HS-27A (cell line): ENCODE measurements at places on chromosomes 11 and 22.
A peak's percentile ranks its signal among the peaks of the same experiment; 100 is the strongest.

DNA sequence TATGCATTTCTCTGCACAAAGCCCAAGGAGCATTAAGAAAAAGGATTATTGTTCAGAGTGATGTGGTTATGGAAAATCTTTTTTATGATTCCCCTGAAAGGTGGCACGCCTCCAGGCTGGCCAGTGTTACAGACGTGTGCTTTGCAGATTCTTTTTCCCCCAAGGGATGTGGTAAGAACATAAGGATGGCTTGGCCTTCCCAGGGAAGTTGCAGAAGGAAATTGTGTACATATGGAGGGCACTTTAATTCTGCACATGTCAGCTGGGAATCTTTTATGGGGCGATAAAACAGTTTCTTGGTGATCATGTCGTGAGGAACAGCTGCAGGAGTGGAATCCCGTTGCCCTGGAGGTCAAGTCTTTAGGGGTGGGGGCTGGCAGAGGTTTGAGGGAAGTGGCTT is 9.7 kb downstream of the SMARCB1 start:
- DNase-seq = no peak

GRCh38 chr22:27480487-27480886 is 321.1 kb downstream of the MN1 start:
- no peak for DNase-seq

- DNase-seq = no peak
Observed at GRCh38 chr22:26295563-26296126, 126.4 kb downstream of the SEZ6L start.

DNA sequence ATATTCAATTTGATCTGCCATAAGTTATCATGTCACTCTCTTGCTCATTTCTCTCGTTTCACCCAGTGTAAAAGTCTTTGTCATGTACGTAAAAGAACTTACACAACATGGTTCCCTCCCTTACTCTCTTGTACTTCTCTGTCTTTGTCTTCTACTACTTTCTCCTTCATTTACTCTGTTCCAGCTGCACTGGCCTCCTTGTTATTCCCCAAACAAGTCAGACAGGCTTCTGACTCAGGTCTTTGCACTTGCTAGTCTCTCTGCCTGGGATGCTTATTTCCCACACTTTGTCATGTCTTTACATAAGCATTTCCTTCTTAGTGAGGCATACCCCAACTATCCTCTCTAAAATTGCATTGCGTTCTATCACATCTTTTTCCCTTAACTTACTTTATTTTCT is 117.3 kb downstream of the CYP2R1 start:
- no peak for DNase-seq

- DNase-seq = no peak
Observed at GRCh38 chr22:30262917-30263741, 3.5 kb downstream of the OSM start.

- DNase-seq = no peak
Observed at GRCh38 chr11:2462986-2463765, 18.4 kb downstream of the KCNQ1 start.

DNA sequence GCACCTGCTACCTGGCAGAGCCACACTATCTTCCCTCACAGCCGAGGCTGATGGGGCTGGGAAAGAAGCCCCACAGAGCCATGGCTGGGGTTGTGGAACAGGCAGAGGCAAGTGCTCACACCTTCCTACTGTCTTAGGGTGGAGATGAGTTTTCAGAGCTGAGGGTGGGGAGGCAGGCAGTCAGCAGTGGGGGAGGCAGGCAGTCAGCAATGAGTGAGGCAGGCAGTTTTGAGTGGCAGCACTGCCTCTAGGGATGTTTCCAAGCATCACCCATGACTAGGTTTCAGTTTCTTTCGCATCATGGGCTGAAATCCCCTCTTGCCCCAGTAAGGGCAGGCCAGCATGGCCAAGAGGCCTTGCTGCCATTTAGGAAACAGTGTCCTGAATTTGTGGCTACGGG is 41.6 kb upstream of the NTM start:
- no peak for DNase-seq

GRCh38 chr11:28834877-28835276 is 726.7 kb downstream of the METTL15 start:
- DNase-seq = peak; percentile 92

DNA sequence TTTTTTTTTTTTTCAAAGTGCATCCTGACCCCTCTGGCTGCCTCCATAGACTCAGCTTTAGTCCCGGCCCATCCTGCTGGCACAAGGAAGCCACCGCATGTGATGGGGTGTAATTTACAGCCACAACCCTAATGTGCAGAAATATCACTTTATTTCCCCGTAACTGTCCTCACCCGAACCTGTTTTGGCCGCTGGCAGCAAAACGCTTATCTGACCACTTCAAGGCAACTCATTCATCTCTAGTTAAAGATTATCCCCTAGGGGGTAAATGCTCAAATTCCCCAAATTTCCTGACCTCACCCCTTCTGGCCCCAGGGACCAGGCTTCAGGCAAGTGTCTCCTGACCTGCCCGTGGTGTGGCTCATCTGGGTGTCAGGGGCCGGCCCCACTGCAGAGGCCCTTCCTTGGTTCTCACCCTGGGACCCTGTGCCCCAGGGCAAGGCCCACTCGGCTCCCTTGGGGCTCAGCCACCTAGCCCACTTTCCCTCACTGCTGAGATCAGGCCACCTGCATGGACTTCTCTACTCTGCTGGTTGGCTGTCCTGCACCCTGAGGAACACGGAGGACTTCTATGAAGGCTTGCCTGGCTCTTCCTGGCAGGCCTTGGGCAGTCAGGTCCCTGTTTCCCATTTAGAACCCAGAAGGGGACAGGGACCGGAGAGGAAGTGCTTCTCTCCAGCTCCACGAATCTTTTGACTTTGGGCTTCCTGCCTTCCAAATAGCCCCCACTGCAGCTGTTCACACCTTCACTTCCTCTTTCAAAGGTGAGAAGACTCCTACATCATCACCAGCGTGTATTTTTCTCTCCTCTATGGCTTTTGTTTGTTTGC is 53.3 kb downstream of the WNT11 start:
- DNase-seq = no peak

GRCh38 chr11:33742249-33742851 is 6.1 kb upstream of the CD59 start:
- no peak for DNase-seq

- no peak for DNase-seq
Observed at GRCh38 chr11:64291262-64291751, at the start of gene KCNK4. Gene KCNK4 (plus strand): TSS chr11:64291302. CDS start chr11:64293019, 1,717 bp downstream.

DNA sequence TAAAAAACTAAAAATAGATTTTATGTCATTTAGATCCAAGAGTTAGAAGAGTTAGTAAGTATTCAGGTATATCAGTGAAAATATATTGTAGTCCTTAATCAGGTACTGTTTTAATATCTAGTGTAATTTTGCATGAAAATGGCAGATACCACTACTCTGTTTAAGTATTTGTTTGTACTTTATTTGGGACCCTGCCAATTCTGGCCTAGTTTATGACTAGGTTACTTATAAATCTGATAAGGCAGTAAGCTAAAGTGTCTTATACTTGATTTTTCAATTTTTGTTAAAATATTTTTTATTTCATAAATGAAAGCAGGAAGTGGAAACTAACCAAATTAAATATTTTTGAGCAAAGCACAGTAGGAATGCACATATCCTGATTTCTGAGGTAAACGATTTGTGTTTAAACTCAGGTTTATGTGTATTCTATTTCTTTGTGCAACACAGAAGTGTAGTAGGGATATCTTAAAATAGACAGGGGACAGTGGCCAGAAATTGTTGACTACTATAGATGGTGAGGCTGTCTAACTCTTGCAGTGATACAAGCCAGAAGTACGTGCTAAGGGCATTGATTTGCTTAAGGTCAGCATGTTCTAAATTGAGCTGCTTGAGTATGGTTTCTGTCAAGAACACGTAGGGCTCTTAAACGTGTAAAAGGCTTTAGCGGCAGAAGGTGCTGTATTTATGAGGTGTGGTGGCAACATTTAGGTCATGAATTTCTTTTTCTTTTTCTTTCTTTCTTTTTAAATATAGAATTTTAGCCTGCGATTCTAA is 34.0 kb downstream of the HIPK3 start:
- DNase-seq = no peak

GRCh38 chr11:105574974-105575373 is 34.9 kb upstream of the GRIA4 start:
- no peak for DNase-seq

DNA sequence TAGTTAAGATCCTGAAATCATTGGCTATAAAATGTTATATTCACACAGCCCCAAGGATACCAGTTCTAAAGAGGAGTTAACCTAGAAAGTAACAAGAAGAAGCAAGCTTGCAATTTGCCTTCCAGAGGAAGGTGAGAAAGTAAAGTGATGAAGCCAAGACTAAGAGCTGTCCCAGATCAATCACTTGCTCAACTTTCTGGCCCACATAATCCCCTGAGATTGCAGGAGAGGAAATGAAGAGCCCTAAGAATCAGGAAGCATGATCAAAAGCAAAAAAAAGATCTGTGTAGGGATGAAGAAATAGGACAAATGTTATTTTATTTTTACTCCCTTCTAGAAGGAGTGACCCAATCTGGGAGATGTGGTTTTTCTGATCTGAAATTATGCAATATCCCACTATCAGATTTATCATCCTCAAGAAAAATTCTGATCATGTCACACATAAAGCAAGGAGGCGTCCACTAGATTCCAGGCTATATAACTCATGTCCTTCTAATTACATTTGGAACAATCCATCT is 180.3 kb upstream of the GUCY1A2 start:
- DNase-seq = no peak

DNA sequence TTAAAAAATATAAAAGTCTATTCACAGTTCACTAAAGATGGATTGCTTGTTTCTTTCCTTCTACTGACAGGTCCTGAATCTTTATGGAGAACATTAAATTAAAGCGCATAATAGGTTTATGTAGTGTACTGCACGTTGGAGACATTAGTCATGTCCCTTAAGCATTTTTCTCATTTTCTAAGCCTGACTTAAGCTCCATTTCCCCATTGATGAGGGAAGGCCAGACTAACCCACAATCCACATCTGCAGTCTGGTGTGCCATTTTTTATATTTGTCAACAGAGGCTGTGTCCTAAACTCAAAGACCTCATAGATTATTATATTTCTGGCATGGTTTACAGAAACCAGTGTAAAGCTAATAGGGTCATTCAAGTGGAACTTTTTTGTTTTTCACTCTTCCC is 39.9 kb downstream of the CADM1 start:
- no peak for DNase-seq

DNA sequence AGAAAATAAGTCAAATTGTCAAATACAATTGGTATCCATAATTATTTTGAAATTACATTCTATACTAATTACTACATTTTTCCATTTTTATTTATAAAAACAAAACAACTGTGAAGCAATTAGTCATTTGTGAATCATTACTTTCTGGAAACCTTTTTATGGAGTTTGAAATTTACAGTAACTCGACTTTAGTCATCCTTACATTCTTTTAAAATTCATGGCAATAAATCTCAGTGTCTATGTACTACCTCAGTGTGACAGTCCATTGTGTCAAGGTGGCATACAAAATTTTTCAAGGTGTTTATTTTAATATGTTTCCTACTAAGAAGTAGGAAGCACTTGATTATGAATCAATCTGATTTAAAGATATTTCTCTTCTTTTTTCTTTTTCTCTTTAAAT is 1949.4 kb upstream of the RAG2 start:
- DNase-seq = peak; percentile 38

- DNase-seq = no peak
Observed at GRCh38 chr11:11415901-11416300, 62.9 kb upstream of the CSNK2A3 start.

DNA sequence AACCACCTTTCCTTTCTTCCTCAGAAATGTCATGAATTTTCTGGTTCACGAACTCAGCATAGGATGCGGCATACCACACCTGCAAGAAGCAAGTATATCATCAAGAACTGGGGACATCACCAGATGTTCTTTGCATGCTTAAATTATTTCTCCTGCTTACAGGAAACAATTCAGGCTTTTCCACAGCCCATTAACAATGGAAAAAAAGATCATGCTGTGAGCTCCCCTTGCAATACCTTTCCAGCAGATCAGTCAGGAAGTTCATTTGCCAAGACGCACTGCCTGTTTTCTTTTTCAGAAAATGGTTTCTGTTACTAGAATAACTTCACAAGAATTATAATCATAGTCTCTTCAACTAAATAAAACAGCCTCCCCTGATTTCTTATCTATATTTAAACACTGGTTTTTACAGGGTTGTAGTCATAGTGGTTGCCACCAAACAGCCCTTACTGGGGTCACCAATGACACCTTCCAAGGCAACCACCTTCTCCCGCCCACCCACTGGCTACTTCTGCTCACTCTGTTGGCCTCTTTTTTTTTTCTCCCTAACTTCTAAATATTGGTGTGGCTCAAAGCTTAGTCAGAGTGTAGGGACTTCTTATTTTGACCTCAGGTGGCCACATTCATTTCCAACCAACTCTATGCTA is 42.3 kb upstream of the NFRKB start:
- DNase-seq = no peak

DNA sequence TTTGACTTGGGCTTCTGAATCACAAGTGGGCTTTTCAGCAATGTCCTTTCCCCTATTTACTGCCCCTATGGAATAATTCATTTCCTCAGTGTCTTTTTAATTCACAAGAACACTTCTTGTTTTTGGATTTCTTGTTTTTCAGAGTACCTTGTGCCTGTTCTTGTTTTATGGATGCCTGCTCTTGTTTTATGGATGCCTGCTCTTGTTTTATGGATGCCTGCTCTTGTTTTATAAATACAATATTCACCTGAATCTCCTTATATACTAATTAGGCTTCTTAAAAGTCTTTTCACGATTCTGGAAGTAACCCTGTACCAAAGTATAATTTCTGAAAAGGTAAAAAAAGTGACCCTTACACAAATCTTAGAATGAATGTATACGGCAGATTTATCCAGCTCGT is 32.8 kb downstream of the CACNA1I start:
- DNase-seq = no peak

DNA sequence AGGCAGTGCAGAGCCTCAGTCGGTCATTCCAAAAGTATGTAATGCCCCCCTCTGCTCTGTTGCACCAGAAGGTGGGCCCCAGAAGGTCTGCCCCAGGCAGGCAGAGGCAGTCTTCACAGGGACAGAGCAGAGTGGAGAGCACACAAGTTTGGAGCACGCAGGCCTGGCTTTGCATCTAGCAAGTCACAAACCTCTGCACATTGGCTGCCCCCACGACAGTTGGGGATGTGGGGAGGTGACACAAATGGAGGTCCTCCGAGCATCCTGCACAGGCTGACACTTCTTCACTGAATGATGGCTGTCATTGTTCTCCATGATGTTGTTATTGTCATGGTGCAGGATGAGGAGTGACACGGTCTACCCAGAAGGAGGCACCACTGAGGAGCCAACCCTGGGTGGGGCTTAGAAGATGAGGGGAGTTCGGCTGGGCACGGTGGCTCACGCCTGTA is 11.9 kb downstream of the TOM1 start:
- no peak for DNase-seq

DNA sequence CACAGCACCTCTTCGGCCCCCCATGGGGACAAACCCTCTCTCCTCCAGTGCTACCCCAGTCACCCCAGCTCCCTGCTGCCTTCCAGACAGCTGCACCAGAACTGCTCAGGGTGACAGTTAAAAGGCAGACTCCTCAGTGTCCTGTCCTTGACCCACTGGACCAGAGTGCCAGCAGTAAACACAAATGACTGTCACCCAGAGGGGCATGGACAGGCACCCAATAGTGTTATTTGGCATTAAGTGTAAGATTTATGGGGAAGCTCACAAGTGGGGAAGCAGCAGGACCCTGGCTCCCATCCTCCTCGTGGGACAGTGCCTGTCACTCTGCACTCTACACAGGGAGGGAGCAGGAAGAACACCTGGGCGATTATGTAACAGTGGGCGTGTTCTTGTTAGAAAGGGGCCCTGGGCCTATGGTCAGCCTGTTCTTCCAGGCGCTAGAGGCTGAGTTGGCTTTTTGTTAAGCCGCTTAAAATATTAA is 5.0 kb downstream of the RPS19BP1 start:
- DNase-seq = no peak
